ENCODE measurements at places on chromosomes 3 and 15.

DNA sequence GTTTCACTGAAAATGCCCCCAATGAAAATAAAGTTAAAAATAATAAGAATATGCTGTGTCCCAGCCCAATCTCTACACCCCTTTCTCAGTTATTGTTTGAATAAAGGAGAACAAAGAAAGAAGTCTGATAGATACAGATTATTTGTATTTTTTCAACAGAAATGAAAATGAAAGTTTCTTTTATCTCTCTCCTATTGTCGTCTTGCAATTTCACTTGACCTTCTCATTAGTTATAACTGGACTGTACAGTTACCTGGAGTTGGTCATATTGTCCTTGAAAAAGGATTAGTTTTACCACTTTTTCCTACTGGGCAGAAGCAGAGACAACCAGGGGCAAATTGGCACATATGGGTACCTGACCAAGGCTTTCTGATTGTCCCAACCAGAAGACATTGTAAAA, 440.0 kb downstream of the PDCD6IP start:
- DNase-seq, result no peak

DNA sequence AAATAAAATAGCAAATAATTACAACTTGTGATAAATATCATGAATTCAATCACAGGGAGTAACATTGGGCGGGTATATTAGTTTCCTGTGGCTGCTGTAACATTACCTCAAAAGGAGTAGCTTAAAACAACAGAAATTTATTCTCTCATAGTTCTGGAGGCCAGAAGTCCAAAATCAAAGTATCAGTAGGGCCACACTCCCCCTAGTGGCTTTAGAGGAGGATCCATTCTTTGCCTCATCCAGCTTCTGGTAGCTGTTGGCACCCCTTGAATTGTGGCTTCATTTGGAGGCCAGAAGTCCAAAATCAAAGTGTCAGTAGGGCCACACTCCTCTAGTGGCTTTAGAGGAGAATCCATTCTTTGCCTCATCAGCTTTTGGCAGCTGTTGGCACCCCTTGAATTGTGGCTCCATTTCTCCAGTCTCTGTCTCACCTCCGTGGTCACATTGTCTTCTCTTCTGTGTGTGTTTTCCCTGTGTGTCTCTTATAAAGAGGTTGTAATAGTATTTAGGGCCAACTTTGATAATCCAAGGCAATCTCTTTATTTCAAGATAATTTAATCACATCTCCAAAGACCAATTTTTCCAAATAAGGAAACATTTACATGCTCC, 3.1 kb upstream of the CFAP20DC start:
- DNase-seq, result no peak

DNA sequence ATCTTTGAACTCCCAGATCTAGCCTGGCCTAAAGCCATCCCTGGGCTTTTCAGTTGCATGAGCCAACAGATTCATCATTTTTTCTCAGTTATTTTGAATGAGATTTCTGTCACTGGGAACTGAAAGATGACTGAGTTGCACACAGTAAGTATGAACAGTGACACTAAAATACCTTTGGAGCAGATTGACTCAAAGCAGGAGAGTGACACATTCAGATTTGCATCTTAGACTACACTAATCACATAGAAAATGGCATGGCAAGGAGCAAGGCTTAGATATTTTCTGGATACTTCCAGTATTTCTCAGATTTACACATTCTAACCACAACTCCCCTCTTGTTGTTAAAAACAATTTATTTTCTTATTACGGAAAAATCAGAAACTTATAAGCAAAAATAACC, 32.8 kb downstream of the SEC62 start:
- no peak for DNase-seq

DNA sequence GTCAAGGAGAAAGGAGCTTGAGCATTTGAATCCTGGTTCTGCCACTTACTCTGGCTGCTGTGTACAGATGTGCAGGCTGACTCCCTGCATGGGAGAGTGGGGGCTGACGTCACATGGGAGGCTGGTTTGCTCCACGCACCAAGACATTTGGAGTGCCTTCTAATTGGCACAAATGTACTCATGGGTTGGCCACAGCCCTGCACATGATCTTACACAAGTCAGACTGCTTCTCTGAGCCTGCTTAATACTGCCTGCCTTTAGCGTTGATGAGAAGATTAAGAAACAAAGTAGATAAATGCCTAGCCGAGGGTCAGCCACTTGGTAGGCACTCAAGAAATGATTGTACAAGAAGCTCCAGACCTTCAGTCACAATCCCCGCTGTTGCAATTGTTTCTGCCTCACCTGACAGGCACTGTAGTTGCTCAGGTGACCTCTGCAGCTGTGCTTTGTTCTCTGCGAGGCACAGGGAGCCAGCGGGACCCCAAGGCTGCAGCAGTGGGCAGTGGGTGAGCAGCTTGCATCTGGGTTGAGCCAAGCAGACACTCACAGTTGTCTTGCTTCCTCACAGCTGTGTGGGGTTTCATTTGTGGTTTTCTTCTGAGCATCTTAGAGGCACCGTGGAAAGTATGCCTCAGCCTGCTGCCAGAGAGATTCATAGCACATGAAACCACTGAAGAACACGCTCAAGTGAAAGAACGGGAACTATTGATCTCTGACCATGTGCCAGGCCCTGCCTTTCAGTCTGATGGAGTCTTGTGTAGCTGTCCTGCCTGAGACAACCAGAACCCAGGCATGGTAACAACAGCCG, 33.1 kb downstream of the GRK7 start:
- no peak for DNase-seq

GRCh38 chr3:151798466-151798865, 15.4 kb upstream of the AADAC start:
- DNase-seq, result no peak

- DNase-seq, result no peak
Observed at GRCh38 chr3:113968986-113969385, 21.2 kb downstream of the ZDHHC23 start.

DNA sequence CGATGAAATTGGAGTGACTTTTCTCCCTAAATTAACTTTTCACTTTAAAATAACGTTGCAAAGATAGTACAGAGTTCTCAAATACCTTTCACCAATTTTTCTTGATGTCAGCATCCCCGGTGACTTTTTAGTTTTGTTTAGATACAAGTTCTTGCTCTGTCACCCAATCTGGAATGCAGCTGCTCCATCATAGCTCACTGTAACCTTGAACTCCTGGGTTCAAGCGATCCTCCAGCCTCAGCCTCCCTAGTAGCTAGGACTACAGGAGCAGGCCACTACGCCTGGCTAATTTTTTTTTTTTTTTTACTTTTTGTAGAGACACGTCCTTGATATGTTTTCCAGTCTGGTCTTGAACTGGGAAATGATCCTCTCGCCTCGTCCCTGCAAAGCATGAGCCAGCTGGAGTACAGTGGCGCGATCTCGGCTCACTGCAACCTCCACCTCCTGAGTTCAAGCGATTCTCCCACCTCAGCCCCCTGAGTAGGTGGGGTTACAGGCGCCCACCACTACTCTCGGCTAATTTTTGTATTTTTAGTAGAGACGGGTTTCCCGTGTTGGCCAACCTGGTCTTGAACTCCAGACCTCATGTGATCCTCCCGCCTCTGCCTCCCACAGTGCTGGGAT, 747 bp downstream of the NSUN3 start:
- DNase-seq, result no peak

All from nephron progenitor cell (in vitro differentiated cells).